Sigmoid colon (tissue), 7 donors: ENCODE measurements at places on chromosomes 16 and 17. TPM values are rescaled to one million over a fixed set of nuclear protein-coding genes. Genes with fewer than 3 reads are reported as not detected.

GRCh38 chr16:24999088-24999670 lies 16.0 kb downstream of the ARHGAP17 start:
- H3K27me3 ChIP-seq = no peaks in the 10 kb centered on the region
- peaks cover 58% of the 10 kb centered on the region for H3K4me1 ChIP-seq
- H3K36me3 ChIP-seq = no peaks in the 10 kb centered on the region

DPEP3 gene
- 0.09 TPM for polyA plus RNA-seq

GRCh38 chr17:57142925-57143324 lies 57.9 kb downstream of the AKAP1 start:
- no peaks in the 10 kb centered on the region for H3K36me3 ChIP-seq
- H3K4me3 ChIP-seq = no peak overlapping the region
- no peaks in the 10 kb centered on the region for H3K27me3 ChIP-seq
- H3K27ac ChIP-seq = no peak overlapping the region

DNA sequence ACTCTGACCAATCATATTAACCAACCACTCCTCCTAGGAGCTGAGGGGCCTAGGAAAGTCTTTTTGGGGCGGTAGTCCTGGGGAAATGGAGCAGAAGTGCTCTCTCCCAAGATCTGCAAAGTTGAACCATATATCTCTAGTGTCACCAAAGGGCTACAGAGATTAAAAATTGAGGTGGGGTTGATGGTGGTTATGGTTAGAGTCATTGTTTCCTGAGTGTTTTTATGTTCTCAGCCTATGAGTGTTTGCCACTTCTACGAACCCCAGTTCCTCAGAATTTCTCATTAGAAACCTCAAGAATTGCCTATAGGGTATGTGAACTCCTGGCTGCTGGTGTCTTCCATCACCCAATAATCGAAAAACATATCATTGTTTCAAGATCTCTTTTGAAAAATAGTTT lies 217.8 kb downstream of the CDRT15L2 start:
- H3K27ac ChIP-seq = no peak overlapping the region
- no peak for DNase-seq
- H3K4me3 ChIP-seq = no peak overlapping the region
- H3K27me3 ChIP-seq = no peaks in the 10 kb centered on the region

EVI2B gene
- 15.5 TPM for polyA plus RNA-seq

TBX21 gene
- under 0.01 TPM for polyA plus RNA-seq

JPT1 gene
- polyA plus RNA-seq = 361 TPM

DNA sequence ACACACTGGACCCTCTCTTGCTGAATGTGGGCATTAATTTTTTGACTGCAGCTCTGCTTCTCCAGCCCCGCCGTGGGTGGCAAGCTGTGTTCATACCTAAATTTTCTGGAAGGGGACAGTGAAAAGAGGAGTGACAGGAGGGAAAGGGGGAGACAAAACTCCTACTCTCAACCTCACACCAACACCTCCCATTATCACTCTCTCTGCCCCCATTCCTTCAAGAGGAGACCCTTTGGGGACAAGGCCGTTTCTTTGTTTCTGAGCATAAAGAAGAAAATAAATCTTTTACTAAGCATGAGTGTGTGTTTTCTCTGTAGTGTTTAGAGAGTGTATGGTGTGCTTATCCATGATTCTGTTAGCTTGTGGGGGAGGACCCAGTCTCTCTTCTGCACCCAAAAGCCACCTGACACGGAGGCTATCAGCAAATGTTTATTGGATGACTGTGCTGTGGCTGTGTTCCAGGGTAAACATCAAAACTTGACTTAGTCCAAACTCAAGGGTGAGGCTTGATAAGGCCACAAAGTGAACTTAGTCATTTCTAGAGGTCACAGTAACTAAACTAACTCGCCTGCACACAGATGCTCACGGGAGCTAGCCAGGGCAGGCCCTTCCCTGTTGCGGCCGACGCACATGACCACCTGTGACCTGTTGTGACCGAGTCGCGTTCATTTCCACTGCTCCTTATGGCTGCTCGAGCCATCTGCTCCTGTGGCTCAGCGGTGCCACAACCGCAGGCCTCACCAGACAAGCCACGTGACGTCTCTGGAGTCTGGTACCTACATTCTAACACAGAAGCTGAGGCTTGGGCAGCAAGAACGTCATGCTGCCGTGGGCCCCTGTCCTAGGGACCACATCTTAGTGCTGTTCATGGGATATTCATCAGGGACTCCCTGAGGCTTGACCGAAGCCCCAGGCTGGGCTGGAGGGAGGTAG lies 9.8 kb upstream of the MED11 start:
- H3K27me3 ChIP-seq = no peaks in the 10 kb centered on the region
- no peaks in the 10 kb centered on the region for H3K4me1 ChIP-seq
- no peak overlapping the region for H3K27ac ChIP-seq

DNA sequence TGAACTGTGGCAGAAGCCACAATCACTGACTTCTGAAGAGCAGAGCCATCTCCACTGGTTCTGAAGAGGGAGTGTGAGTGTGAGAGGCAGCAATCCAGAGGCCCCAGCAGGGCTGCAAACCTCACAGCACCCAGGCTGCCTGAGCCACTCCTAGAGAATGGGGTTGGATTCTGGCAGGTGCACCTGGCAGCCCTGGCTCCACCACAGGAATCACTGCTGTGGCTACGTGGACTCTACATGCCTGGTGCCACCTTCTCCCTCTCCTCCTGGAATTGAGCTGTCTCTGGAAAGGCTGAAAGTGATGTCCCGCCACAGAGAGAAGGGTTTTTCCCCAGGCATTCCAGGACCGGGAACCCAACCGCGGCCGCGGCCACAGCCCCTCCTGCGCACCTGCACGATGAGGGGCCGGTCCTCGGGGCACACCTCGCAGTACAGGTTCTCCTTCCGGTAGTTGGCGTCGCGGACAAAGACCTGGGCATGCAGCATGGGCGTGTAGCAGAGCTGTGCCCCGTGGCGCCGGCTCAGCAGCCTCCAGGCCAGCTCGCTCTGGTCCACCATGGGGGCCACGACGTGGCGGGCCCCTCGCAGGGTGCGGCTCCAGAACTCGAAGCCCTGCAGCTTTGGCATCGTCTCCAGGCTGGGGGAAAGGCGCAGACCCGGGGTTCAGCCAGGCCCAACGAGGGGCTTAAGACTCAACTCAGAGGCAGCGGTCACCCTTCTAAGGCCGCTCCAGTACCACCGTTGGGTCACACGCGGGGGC lies 991 bp downstream of the DUS1L start:
- H3K36me3 ChIP-seq = peaks cover 26% of the 10 kb centered on the region
- no peak for DNase-seq

SCPEP1 gene
- polyA plus RNA-seq = 31.4 TPM
